ENCODE measurements at places on chromosomes 6 and 20. TPM values are rescaled to one million over a fixed set of nuclear protein-coding genes. Genes with fewer than 3 reads are reported as not detected.

SPATS1 gene
- not detected for polyA plus RNA-seq

PPP1R11 gene
- polyA plus RNA-seq, result 78.7 TPM

FLRT3 gene
- 5.0 TPM for polyA plus RNA-seq

SSTR4 gene
- 0.06 TPM for polyA plus RNA-seq

ERVFRD-1 gene
- 0.22 TPM for polyA plus RNA-seq

DPPA5 gene
- not detected for polyA plus RNA-seq

MMP24 gene
- polyA plus RNA-seq, result 0.67 TPM

NT5E gene
- polyA plus RNA-seq, result 17.5 TPM

TRDN gene
- 0.09 TPM for polyA plus RNA-seq

PTP4A1 gene
- 19.1 TPM for polyA plus RNA-seq

FAXC gene
- polyA plus RNA-seq, result 28.0 TPM

SAMD5 gene
- polyA plus RNA-seq, result 2.2 TPM

LTB gene
- polyA plus RNA-seq, result 1.4 TPM

EPB41L1 gene
- polyA plus RNA-seq, result 32.1 TPM

TREML4 gene
- polyA plus RNA-seq, result 0.03 TPM

PDYN gene
- polyA plus RNA-seq, result not detected

ACTL10 gene
- polyA plus RNA-seq, result 2.5 TPM

SLC25A27 gene
- 15.0 TPM for polyA plus RNA-seq

DYNLT2 gene
- polyA plus RNA-seq, result 1.6 TPM

CTAGE9 gene
- not detected for polyA plus RNA-seq

All from urinary bladder (tissue), 4 donors.